ENCODE measurements at places on chromosomes 7 and 10.
A peak's percentile ranks its signal among the peaks of the same experiment; 100 is the strongest.

GRCh38 chr7:18288322-18289037 lies 207.1 kb upstream of the HDAC9 start:
- ATAC-seq, result no peak

- ATAC-seq, result no peak
Observed at GRCh38 chr10:113937258-113937657, 82.8 kb downstream of the NHLRC2 start.

GRCh38 chr7:106947244-106947728 lies 82.2 kb downstream of the PIK3CG start:
- ATAC-seq, result peak; percentile 37

DNA sequence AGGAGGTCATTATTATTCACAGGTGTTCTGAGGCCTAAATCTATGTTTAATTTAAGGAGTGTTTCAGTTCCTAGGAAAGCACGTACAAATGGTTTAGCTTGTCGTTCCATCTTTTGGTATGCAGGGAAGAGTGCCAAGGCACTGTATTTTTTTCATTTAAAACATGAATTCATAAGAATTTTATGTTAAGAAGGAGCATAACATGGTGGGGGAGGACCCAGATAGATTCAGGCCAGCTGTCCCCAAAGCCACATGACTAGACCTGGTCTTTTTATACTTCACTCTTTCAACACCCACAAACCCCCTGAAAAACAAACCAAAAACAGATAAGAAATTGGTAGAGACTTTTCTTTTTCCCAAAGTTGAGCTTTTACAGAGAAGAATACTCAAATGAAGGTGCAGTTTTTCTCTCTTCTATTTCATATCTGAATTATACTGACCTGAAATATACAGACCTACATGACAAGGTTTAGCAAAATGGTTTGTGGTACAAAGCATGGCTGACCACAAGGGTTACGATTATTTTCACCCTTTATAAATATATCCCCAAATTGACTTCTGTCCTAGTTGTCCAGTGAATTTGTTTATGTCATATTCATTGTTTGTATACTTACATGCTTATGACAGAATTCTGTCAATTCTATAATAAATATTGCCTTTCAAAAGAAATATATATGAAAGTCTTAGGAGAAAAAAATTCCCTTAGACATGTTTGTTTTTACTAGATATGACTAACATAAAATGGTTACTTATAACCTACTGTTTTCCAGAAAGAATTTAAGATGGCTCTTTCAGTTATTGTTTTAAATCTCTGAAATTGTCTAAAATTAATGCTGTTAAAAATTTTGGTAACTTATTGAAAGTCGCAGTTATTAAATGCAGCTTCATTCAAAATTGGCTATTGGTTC lies 71.3 kb downstream of the AP3M1 start:
- peak; percentile 48 for ATAC-seq

DNA sequence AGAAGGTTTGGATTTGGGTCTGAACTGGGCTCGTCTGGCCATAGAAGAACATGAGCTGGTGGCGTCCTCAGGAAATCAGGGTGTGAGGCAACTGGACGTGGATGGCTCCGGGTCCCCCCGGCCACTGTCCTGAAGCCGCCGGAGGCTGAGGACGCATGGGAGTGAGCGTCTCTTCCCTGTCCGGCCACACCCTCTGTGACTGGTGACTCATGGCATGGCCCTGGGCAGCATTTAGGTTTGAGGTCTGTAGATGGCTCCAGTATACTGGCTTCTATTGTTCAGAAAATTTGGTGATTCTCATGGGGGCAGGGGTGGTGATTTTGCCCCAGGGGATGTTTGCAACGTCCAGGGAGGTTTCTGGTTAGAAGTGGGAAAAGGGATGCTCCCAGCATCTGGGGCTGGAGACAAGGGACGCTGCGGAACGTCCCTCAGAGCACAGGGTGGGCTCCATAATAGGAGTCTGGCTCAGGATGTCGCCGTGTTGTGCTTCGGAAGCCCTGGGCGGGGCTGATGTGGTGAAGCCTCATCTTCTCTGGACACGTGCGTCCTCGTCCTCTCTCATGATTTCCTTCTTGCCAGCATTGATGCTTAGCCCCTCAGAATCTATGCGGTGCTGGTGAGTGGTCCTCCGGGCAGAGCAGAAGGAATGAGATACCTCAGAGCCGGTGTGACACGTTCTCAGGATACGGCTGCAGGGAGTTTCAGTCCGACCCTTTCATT lies 49.9 kb downstream of the PITRM1 start:
- ATAC-seq, result no peak

DNA sequence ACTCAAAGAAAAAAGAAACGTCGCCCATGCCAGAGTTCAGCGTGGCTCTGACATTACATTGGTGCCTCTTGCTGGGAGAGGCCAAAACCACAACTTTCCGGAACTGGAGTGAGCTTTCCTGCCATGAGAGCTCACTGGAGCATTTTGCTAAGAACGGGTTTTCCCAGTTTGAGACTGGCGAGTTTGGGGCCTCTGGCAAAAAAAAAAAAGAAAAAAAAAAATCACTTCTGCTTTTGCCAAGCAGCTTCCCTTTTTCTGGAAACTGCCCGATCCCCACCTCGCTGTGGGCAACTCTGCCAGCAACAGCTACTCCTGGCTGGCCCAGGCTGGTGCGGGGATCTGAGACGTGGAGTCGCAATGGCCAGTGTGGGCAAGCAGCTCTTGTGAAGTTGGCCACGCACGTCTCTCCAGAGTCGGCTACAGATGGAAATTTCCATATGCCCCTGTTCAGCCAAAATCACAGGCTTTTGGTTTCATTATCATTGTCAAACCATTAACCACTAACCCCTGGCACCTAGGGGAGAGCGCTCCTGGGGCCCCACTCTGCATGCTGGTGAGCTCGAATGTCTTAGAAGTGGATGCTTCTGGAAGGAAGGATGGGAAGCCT lies 25.7 kb downstream of the PRKAG2 start:
- ATAC-seq, result peak; percentile 91

- no peak for ATAC-seq
Observed at GRCh38 chr7:142943706-142944268, 4.5 kb downstream of the LLCFC1 start.

- ATAC-seq, result no peak
Observed at GRCh38 chr10:110851020-110851612, 20.6 kb upstream of the PDCD4 start.

GRCh38 chr7:78176171-78176570 lies 377.6 kb downstream of the PHTF2 start:
- ATAC-seq, result no peak

DNA sequence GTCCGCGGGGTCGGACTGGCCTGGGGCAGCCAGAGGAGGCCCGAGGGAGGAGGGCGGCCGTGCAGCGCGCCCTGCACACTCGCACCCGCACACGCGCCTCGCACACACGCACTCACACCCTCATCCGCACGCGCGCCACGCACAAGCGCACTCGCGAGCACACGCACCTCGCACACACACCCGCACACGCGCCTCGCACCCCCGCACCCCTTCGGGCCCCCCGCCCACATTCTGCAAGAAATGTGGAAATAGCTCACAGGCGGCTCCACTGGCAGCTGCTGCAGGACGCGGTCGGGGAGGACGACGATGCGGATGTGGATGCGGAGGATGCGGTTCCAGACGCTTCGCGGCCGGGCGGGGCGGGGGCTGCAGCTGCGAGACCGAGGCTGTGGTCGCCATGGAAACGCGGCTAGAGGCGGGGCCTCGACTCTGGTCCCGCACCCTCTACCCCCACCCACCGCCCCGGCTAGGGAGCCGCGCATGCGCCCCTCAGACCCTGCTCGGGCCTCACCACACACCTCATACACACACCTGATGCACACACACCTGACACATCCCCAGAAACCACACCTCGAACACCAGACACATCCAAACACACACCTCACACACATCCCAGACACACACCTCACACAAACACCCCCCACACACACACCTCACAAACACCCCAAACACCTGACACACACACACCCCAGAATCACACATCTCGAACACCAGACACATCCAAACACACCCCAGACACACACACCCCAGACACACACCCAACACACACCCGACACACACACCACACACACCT lies at the start of gene CALY:
TSS of gene CALY (minus strand) at position 320 of the 793 bp plus-strand sequence. CDS start 7,907 bp downstream, outside the sequence.
- peak; percentile 46 for ATAC-seq

DNA sequence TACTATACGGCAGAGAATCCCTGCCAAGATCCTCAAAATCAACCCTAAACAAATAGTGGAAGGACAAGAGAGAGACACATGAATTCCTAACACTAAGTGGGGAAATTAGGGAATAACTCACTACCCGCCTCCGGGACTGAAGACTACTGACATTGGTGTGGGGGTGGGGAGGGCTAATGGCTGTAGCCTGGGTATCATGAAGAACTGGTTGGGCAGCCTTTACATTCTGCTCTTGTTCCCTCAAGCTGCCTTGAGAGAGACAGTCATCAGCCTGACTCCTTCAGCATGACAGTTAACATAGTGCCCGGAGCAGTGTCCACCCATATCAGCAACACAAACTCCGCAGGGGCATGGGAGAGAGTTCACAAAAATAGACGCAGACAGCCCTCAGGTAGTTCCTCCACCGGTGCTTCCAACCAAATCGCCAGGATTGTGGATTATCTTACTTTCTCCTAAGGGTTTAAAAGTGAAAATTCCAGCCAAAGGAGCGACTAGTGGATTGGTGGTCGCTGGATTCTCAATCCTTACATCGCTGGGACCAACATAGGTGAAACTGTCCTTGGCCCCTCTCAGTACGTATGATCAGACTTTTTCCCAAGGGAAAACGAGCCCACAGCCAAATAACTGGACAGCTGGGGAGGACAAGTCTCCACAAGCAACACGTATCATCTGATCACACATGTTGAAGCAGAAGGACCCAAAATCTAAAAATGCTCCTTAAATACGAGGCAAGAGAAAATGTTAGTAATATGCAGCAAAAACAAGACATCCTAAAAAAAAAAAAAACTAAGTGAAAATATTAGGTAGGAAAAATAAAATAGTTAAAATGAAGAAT lies 22.6 kb downstream of the TMEM254 start:
- no peak for ATAC-seq

- no peak for ATAC-seq
Observed at GRCh38 chr10:101851411-101852116, 8.0 kb upstream of the KCNIP2 start.

DNA sequence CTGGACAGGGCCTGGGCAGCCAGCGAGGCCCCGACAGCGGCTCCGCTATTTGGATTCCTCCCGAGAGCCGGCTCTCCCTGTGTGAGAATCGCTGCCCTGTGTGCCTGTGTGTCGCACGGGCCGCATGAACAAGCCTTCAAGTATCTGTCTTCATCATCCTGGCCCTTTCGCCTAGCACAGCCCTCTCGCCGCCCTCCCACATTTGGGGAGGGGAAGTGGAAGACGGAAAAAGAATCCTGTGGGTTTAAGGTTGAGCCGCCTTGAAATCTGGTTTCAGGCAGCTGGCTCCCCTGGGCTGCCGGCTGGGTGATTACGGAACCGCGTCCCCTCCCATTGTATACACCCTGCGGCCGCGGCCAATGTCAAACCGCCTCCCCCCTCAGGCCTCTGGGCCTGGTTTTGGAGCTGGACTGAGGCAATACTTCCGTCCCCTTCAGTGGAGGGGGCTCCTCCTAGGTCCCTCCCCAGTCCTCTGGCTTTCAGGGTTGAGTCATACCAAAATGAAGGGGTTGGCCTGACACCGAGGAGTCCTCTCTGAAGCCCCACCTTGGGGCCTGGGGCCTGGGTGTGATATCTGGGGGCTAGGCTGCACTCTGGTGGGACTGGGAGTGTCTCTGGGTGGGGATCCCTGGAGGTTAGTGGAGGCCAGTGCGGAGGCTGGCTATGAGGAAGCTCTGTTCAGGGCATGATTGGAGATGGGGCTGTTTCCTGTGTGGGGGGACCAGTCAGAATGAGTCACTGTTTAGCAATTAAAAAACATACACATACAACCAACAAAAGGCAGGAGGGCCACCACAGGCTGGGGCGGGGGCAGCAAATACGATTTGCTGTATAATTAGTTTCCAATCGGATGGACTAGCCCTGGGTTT lies 1.7 kb downstream of the TRIM8 start:
- peak; percentile 64 for ATAC-seq

GRCh38 chr7:36487756-36488336 lies 98.2 kb downstream of the ANLN start:
- ATAC-seq, result no peak

DNA sequence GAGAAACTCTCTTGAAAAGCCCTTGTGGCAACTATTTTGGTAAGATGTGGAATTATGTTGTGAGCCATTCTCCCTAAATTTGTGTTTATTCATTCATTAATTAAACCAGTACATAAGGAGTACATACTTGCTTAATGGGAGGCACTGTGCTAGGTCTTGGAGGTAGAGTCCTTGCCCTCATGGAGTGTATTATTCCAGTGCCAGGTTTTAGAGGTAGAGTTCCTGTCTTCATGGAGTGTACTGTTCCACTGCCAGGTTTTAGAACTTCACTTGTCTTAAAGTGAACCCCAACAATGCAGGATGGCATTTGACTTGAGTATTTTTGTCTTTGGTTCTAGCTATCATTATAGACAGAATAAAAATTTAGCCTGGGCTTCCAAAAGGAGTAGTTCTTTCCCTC lies 8.8 kb downstream of the MXI1 start:
- no peak for ATAC-seq

GRCh38 chr7:36214608-36215456 lies 61.8 kb downstream of the EEPD1 start:
- ATAC-seq, result no peak

DNA sequence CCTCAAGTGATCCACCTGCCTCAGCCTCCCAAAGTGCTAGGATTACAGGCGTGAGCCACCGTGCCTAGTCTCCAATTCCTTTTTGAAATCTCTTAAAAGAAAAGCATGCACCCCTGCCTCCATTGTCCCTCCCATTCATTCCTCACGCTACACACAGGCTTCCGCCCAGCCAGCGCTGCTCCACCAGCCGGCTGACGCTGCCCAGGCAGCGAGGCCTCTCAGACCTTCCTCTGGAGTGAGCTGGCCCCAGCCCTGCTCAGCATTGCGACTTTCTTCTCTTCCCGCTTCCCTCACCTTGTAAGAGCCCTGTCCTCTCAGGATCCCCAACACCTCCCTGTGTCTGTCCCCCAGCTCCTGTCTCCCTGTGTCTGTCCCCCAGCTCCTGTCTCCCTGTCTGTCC lies 23.6 kb downstream of the RGS10 start:
- ATAC-seq, result no peak

GRCh38 chr7:118330388-118330787 lies 105.9 kb downstream of the ANKRD7 start:
- no peak for ATAC-seq

GRCh38 chr10:58781873-58782488 lies 269.3 kb downstream of the BICC1 start:
- ATAC-seq, result no peak

All from activated T-helper 17 cell treated with anti-CD3 and anti-CD28 coated beads, Interleukin-2, amount 50 U/mL, for 72 hours (primary cell).